ENCODE measurements at places on chromosomes 12 and 14.

- DNase-seq = no peak
These were observed 105.8 kb downstream of the PAH start for GRCh38 chr12:102811110-102811737.

DNA sequence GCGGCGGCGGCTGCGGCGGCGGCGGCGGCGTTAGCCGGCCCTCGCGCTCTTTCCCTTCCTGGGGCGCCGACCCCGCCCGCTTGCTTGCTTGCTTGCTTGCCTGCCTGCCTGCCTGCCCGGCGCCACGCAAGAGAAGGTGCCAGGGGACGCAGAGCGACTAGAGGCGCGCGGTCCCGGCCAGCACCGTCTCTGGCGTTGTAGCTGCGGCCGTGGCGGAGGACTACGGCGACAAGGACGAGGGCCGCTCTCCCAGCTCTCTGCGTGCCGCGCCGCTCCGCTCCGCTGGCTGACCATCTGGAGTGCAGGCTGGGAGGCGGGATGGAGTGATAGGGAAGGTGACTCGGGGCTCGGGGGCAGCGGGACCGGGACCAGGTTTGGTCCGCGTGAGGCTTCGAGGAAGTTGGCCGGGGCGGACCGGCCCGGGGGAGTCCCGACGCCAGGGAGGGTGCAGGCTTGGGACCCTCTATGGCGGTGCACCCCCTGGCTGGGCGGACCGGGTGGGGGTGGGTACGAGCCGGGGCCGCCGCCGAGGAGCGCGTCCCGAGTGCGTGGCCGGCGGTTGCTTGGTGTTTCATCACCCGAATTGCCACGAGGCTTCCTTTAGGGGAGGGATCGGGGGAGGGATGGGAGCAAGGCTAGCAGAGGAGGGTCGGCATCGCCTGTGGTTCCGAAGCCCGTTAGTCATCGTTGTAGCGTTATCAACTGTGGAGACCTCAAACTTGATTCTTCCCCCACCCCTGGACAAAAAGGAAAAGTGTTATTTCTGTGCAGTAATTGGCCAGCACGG, 471 bp downstream of the XPOT start:
- peak; percentile 66 for DNase-seq

GRCh38 chr14:54622192-54622958, 55.4 kb downstream of the SAMD4A start:
- DNase-seq = no peak

DNA sequence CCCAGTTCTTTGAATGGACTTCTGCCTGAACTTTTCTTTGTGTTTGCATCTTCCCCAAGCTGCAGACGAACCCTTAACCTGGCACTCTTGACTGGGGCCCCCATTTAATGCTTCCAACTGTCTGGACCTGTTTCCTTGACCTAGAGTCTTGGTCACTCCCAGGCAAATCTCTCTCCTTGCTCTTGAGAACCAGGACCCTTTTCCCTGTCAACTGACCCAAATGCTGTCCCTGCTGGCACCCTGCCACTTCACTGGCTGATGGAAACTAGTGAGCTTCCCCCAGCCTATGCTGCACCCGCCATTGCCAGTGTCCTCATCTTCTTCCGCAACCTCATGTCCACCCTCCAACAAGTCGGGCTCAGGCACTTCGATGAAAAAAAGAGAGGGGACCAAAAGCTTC, 79.5 kb downstream of the PRIMA1 start:
- no peak for DNase-seq

- DNase-seq = no peak
These were observed 199.4 kb upstream of the CDKN3 start for GRCh38 chr14:54197369-54197768.

- DNase-seq = no peak
These were observed 12.6 kb upstream of the SNX6 start for GRCh38 chr14:34642595-34642994.

DNA sequence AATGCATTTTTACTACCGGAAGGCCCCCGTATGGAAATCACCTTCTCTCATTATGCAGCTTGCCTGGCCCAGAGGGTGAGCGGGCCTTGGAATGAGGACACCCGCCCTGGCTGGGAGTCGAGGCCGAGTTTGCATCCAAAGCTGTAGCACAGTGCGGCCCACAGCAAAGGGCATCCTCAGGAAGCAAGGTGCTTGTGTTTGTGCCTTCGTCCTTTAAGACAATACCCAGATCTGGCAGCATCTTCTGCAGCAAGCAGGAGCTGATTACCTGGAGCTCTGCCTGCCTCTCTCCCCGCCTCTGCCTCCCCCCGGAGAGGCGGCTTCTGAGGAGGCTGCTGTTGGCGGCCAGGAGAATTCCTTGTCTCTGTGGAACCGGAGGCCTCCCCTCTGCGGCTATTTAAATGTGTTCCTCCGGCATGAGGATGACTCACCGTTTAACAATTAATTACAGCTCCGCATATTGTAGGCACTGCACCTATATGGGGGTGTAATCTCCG, 145.3 kb downstream of the CACNA1C start:
- no peak for DNase-seq

DNA sequence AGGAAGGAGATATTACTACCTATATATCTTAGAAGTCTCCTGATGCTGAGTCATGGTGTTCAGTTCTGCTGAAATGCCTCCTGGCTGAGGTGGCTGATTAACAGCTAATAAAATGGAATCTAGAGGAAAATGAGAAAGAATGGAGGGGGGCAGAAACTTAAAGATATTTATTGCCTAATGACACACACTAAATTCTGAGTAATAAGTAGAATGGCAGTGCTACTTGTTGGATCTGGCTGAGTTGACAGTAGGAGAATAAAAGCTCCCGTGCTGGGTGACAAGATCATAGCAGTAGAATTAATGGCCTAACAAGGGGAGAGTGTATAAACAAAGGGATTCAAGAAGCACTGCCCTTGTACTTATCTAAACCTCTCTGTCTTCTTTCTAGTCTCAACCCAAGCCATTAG, 137.5 kb downstream of the CNTN1 start:
- no peak for DNase-seq

All from hypothalamus (tissue), 51 donors.